ENCODE measurements at places on chromosomes 4 and X. TPM values are rescaled to one million over a fixed set of nuclear protein-coding genes. Genes with fewer than 3 reads are reported as not detected.
A peak's percentile ranks its signal among the peaks of the same experiment; 100 is the strongest.

GRCh38 chr4:48642421-48643374, 137.4 kb downstream of the FRYL start:
- DNase-seq: no peak

RPS3A gene
- total RNA-seq: 3,064 TPM

CLCN4 gene
- 4.1 TPM for total RNA-seq

TMEM255A gene
- 27.2 TPM for total RNA-seq

DNA sequence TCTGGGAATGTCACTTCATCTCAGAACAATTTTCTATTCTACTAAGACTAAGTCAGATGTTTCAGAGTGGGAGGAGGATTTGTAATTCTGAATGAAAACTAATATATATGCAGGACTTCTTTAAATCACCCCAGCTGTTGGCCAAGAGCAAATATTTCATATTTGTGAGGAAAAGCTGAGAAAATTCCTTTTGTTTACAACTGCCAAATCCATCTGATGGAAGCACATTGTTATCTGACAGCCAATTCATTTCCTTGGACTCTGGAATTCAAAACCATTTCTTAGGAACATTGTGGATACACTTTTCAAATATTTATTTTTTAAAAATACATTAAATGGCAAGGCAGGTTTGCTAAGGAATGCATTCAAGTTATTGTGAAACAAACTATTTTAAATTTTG, 8.0 kb downstream of the SLIT2 start:
- no peak for DNase-seq

CFP gene
- total RNA-seq: 0.95 TPM

DNA sequence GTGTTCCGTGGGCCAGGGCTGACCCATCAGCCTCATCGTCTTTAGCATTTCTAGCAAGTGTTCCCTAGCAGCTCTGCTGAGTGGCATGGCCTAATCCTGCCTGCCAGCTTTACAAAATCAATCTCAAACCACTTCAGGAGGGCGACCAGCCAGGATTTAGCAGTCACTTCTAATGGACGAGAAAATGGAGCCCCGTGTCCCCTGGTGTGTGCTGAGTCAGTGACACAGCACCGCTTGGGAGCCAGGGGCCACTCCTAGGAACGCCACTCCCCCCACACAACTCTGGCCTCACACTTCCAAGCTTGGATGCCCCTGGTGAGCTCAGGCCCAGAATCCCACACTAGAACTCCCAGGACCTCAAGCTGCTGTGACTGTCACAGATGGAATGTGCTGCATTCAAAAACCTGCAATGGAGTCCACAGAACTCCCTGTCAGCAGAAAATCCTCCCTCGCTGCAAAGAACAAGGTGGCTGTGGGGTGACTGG, 311.2 kb upstream of the GATB start:
- DNase-seq: no peak

- DNase-seq: no peak
Observed at GRCh38 chr4:71261633-71262121, 77.1 kb upstream of the SLC4A4 start.

- DNase-seq: peak; percentile 45
Observed at GRCh38 chrX:40931921-40932320, 153.3 kb upstream of the USP9X start.

GRCh38 chr4:147616849-147617172, 386 bp upstream of the TMEM184C start:
- no peak for DNase-seq

DNA sequence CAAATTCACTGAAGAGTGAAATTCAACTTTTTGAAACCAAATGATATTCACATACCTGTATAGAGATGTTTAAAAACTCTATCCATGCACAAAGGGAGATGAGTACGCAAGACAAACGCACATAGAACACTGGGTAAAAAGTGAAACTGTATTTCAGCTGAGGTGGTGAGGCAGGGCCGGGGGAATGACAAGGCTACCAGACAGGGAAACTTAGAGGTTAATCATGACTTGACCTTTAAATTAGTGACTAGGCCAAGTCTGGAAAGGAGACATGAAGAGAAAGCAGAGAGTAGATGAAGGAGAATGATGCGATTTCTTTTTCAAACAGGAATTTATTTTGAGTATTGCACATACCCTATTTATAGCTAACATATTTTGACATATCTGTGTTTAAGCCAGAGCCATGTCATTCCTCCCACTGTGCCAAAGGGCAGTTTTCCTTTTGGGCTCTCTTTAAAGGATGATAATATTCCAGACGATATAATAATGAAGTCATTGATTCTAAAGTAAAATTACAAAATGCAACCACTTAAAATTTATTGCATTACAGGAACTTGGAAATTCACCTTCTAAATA, 49.4 kb downstream of the ARHGEF6 start:
- DNase-seq: no peak

GPR119 gene
- not detected for total RNA-seq

GRCh38 chr4:39466747-39467146, 7.9 kb downstream of the LIAS start:
- DNase-seq: no peak

DNA sequence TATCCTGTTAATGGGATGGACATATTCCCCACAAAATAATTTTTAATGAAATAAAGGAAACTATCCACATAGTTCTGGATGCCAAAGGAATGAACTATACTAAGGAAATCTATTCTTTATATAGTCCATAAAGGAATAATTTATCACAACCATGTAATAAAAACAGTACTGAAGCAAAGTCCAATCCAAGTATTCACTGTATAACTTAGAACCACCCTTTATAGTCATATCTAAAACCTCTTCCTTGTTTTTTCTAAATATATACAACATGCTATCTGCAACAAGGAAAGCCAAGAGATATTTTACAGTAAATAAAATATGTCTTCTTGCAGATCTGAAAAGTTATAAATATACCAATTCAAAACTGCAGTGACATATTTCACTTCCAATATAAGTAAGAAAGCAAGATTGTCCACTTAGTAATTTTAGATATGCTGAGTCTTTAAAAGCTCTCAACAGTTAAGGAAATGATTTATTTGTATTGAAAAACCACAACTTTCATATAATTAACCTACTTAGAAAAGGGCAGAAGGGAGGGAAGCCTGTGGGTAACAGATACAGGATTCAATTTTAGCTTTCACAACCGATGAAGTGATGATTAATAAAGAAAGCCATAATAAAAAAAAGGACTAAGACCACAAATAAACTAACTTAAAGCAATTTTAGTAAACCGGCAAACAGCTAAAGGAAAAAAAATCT, 8.0 kb downstream of the NR3C2 start:
- DNase-seq: no peak

- DNase-seq: no peak
Observed at GRCh38 chrX:43880425-43880824, 1.8 kb downstream of the MAOB start.

DNA sequence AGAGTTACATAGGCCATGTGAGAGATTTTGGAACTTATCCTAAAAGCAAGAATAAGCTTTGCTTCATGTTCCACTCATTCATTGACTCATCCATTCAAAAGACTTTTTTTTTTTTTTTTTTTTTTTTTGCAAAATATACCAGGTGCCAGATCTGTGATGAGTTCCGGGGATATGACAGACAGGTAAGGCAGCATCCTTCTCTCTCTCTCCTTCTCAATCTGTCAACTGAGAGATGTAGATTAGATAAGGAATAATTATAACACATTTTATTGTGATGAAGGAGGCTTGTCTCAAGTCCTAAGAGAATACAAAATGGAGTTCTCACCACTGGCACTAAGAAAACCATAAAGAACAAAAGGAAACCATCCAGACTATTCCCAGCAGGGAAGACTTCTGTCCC, 190.2 kb upstream of the CPEB2 start:
- no peak for DNase-seq

GRCh38 chr4:114312338-114312737, 286.3 kb upstream of the UGT8 start:
- DNase-seq: no peak

DNA sequence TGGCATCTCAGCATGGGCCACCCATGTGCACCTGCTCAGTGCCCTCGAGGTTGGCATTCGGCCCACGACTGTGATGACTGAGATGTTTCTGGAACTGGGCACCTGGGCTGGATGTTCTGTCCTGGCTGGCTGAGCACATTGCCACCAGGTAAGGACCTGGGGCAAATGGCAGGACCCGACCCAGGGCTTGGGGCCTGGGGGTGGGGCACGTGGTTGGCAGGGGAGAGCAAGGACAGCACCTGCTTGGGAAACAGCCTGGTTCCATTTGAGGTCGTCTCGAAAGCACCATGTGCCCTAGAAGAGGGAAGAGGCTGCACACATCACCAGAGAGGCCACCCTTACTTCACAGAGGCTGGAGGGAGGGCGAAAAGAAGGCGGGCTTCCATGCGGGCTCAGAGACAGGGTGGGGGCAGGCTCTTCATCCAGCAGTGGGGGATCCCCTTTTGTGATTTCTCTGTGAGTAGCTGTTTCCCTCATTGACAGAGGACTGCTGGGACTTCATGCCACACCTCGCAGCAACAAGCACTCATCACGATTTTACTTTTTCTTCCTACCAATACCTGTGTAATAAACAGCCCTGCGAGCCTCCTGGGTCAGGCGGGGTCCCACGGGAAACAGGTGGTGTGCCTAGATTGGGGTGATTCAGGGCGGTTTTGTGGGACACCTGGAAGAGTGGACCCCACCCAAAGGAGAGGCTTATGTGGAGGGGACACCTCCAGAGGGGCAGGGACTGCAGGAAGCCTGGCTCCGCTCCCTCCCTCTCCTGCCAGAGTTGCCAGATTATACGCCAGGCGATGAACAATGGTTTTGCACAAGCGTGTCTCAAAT, 12.0 kb downstream of the TMEM187 start:
- DNase-seq: no peak

GRCh38 chr4:153792618-153793247, 3.9 kb upstream of the SFRP2 start:
- DNase-seq: no peak

COL25A1 gene
- 7.5 TPM for total RNA-seq

SORCS2 gene
- total RNA-seq: not detected

RRH gene
- not detected for total RNA-seq

DNA sequence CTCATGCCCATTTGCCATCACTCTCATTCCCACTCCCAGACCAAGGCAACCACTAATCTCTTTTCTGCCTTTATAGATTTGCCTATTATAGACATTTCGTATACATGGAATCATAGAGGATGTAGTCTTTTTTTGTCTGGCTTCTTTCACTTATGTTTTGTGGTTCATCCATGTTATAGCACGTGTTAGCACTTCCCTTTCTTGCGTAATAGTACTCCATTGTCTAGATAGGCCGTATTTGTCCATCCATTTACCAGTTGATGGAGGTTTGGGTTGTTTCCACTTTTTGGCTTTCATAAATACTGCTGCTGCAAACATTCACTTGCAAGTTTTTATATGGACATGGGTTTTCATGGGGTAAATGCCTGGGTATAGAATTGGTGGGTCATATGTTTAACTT, 48.4 kb downstream of the KIF4A start:
- no peak for DNase-seq

- no peak for DNase-seq
Observed at GRCh38 chr4:156972379-156973015, 898 bp upstream of the PDGFC start.

DNA sequence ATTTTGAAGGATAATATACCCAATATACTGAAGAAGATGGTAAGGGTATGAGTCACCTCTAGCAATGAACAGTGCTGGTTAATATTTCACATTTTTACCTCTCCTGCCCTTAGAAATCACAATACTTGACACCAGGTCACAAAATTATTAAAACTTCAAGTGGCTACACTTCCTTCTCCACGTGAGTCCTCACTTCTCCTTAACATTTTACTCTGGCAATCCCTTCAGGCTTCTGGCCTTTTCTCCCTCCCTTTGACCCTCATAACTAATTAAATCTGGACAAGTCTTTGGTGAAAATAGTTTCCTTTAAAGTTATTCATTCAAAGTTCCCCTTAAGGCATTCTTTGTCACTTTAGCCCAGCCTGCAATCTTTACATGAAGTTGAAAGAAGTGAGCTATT, 190.4 kb downstream of the UNC5C start:
- DNase-seq: no peak

DNA sequence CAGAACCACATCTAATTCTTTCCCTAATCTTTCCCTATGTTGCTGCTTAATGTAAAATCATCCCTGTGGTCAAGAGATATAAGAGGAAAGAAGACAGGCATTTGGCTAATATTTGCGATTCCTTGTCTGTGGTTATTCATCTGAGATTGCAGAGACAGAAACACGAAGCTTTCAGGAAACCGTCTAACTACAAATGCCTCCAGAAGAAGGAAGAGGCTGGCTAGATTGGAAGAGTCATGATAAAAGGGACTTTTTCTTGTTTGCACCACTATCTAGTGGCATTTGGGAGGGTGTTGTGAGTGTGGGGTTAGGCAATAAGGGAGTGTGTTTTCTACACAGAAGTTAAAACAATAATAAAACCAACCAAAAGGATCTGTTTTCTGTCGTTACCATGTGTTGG, 43.9 kb downstream of the TMEM154 start:
- DNase-seq: no peak

DNA sequence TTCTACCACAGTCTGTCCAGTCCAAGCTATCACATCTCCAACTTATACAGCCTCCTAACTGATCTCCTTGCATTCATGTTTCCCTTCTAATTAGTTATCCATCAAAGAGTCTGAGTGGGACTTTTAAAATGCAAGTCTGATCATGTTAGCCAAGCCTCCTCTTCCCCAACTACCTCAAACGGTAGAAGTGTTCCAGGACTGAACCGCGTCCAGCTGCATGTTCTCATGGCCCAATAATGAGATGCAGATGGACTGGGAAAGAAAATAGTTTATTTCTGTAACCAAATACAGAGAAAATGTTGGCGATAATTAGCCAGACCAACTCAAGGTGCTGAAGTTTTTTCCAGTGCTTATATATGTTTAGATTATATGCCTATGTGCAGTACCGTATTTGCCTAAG, 46.6 kb upstream of the PPP1R2C start:
- no peak for DNase-seq

DNA sequence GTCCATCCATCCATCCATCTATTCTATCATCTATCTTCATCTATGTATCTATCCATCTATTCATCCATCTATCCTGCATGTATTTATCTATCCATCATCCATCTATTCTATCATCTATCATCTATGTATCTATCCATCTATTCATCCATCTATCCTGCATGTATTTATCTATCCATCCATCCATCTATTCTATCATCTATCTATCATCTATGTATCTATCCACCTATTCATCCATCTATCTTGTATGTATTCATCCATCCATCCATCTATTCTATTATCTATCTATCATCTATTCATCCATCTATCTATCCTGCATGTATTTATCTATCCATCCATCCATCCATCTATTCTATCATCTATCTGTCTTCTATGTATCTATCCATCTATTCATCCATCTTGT, 65.9 kb upstream of the PPP2R3B start:
- no peak for DNase-seq

- DNase-seq: no peak
Observed at GRCh38 chrX:120560405-120560841, 339 bp downstream of the CUL4B start.

- peak; percentile 76 for DNase-seq
Observed at GRCh38 chrX:57821703-57822387, 88.4 kb downstream of the ZXDA start.

GRCh38 chr4:154367659-154368058, 123.9 kb downstream of the DCHS2 start:
- no peak for DNase-seq

DNA sequence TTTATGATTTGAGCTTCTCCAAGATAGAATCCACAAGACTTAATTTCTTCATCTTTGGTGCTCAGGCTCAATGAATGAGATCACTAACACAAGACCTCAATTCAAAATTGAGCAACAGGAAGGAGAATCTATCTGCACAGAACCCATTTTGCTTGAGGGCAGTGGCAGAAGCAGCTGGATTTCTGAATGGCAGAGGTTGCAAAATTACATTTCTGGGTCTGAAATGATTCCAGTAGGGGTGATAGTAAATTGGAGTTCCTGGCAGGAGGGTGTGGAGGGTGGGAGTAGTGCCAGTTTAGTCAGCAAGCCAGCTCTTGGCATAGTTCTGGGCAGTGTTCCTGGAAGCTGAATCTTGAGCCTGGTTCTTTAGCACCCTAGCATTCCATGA, 281.1 kb downstream of the SLC7A11 start:
- DNase-seq: peak; percentile 87
